ENCODE measurements at places on chromosomes 6 and 20. TPM values are rescaled to one million over a fixed set of nuclear protein-coding genes. Genes with fewer than 3 reads are reported as not detected.
A peak's percentile ranks its signal among the peaks of the same experiment; 100 is the strongest.

The C20orf202 gene
- 1.2 TPM for total RNA-seq

The IFNGR1 gene
- 72.0 TPM for total RNA-seq

The HDGFL1 gene
- 2.9 TPM for total RNA-seq

The MYB gene
- 0.72 TPM for total RNA-seq

DNA sequence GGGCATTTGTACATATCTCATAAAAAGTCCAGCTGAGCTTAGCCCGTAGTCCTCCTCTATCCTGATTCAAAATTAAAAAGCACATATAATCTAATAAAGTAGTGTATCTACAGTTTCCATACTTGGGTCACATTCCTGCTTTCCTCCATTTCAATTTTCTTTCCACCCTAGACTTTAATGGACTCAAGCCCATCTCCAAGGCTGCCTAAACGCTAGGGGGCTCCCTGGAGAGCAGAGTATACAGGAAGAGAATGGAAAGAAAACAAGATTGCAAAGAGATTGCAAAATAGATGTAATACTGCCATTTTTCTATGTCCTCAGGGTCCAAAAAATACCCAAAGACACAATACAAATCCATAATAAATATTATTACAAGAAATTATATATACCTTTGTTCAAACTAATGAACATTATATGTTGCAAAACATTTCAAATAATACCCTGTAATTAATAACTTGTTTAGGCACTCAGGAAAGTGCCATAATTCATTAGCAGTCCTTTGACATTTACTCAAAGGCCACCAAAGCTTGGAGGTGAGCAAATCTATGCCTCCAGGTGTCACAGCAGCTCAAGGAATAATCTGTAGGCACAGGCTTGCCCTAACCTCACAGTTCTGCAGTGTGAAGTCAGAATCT, 2.4 kb upstream of the MCM3 start:
- DNase-seq, result peak; percentile 74

DNA sequence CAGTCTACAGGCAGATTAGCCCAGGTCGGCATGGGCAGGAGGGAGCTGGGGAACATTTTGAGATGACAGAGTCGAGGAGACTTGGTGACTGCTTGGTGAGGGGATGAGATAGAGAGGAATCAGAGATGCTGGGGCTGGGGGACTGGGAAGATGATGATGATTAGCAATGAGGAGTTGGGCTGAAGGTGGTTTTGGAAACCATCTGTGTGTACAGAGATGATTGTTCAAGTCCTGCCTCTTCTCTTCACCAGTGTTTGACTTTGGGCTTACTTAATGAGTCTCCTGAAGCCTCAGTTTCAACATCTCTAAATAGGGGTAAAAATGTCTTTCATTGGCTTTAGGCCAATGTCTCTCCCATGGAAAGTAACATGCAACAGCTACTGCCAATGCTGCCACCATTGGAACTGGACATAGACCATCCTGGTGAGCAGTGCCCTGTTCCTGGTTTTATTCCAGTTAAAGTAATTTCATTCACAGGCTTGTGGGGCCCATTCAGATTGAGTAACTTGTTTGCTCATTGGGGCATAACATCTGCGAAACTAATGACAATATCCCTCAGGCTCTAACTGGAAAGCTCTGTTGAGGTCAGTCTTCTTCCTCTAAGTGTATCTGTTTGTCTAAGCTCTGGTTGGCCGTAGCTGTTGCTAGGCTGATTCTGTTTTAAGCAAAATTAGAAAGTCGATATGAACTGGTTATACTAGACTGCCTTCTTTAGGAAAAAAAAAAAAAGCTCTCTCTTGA, 99.1 kb downstream of the ARMC2 start:
- peak; percentile 96 for DNase-seq

DNA sequence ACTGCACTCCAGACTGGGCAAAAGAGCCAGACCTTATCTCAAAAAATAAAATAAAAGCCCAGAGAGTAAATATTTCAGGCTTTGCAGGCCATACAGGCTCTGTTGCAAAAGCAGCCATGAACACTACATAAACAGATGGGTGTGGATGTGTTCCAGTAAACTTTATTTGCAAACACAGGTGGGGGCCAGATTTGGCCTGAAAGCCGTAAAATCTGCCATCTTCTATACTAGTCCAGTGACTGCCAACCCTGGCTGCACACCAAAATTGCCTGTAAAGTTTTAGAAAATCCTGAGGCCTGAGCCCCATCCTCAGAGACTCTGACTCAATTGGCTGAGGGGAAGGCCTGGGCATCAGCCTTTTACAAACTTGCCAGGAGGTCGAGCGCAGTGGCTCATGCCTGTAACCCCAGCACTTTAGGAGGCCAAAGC, 103.6 kb downstream of the ZMYND8 start:
- no peak for DNase-seq

- DNase-seq, result no peak
Measured at GRCh38 chr6:31541059-31541657, 645 bp downstream of the DDX39B start.

DNA sequence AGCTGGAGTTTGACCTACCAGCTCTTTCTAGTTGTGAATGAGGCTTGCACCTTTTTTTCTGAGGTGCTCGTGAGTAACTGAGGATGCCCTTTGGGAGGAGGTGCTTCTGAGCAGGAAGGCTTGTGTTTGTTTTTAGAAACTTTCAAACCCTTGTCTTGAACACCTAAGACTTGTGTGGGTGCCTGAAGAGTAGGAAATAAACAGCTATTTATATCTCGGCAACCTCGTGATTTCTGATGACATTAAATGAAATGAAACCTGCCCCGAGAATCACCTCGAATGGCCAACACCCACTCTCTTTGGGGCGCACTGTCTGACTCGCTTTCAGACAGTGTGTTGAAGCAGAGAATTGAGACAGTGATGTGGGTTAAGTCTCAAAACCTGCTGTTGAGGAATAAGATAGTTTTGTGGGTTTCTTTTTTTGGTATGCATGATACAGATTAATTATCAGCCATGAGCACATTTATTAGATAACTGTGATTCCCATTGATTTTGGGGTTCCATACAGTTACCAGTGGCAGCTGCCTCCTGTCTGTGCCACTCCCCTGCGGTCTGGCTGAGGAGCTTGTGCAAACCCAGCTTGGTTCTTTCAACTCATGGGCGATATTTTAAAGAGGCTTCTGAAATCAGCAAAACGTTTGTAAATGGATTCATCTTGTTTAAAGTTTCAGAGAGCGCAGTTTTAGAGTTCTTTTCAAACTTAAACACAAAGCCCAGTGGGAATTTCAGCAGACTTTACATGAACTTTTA, 8.4 kb downstream of the IRF4 start:
- DNase-seq, result no peak

All from umbilical cord (tissue), 2 donors.